ENCODE measurements at places on chromosomes 13 and 19.

- no peak for DNase-seq
These were observed 8.7 kb downstream of the GPX4 start for GRCh38 chr19:1112268-1113029.

- DNase-seq, result peak; percentile 46
These were observed 1.3 kb upstream of the CEACAM6 start for GRCh38 chr19:41753936-41754529.

DNA sequence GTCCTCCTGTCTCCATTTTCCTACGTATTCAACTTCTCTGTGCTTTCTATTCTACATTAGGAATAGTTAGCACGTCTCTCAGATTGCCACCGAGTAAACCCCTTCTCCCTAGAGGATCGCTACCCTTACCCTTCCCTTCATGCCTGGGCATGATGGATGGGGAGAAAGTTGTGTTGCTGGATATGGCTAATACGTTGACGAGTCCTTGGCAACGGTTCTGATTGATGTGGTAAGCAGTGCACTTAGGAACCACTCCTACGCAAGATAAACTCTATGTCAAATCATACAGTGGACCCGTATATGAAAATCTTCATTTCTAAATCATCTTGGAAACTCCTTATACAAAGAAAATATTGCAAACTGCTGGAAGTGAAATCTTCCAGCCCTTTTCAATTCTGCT lies 224.5 kb downstream of the EFNB2 start:
- peak; percentile 7 for DNase-seq

DNA sequence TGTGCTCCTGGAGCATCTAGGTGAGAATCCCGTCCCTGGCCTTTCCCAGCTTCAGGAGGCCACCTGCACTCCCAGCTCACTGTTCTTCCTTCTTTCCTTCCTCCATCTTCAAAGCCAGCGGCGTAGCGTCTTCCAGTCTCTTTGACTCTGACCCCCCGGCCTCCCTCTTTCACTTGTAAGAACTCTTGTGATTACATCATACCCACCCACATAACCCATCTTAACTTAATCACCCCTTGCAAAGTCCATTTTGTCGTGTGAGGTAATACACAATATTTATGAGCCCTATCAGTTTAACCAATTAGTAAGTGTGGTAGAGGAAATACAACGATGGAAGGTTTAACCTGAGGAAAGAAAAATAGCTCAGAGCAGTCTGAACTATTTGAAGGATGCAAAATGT lies 4.6 kb upstream of the CDC16 start:
- DNase-seq, result no peak

DNA sequence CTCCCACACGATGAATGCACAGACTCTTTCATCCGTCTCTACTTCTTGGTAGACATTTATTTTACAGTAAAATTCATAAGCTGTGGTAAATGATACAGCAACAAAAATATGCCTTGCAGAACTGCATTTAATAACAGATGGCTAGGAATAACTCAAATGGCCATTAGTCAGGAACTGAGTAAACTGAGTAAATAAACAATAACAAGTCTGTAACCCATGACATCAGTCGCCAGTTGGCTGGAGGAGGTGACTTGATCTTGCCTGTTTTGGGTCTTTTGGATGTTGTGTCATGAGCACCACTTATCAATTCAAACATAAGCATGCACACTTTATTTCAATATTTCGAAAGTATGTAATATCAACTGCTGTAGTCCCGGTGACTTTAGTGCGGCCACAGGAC lies 632.6 kb upstream of the ARGLU1 start:
- DNase-seq, result no peak

DNA sequence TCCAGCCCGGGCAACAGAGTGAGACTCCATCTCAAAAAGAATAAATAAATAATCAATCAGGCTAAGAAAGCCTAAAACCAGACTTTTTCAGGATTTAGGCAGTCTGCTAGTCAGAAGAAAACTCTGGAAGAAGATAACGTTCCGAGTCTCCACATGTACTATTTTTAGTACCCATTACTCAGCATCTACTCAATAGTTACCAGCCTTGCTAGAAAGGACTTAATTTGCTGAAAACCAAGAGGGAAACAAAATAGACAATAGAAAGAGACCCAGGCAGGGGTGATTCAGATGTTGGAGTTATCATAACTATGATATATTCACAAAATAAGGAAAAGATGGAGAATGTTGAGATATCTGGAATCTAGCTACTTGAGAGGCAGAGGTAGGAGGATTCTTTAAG lies 3.6 kb upstream of the LIN7B start:
- no peak for DNase-seq

DNA sequence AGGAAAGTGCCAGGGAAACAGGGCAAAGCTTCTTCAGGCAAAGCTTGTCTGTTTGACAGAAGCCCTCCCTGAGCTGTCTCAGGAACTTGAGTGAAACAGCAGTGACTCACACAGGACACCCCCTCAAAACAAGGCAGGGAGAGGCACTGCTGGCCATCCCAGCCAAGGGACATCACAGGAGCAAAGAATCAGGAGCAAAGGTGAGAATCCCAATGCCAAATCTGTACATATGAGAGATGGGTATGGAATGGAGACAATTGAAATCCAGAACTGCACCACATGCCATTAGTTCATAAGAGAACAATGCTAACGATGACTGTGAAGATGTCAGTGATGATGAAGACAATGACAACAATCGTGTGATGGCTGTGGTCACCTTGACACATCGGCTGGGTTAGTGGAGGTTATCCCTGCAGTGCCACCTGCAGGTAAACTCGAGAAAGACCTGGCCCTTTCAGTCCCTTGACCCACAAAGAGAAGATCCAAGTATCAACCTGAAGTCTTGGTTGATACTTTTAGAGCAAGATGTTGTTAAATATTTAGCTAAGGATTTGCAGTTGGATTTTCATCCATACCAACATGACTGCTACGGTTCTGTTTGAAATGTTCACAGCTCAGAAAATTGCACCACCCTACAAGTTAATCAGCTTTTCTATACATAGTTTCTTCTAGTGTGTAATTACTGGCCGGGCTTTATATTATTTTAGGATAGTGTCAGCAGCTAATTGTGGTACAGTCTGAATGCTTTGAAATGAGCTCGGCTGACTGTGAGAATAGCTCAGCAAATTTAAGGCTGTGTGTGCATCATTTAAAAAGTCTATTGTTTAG lies 42.0 kb upstream of the IPO5 start:
- peak; percentile 12 for DNase-seq

- no peak for DNase-seq
These were observed 539.7 kb downstream of the RFC3 start for GRCh38 chr13:34357435-34358232.

- DNase-seq, result no peak
These were observed 1.1 kb upstream of the NEK3 start for GRCh38 chr13:52160506-52160905.

DNA sequence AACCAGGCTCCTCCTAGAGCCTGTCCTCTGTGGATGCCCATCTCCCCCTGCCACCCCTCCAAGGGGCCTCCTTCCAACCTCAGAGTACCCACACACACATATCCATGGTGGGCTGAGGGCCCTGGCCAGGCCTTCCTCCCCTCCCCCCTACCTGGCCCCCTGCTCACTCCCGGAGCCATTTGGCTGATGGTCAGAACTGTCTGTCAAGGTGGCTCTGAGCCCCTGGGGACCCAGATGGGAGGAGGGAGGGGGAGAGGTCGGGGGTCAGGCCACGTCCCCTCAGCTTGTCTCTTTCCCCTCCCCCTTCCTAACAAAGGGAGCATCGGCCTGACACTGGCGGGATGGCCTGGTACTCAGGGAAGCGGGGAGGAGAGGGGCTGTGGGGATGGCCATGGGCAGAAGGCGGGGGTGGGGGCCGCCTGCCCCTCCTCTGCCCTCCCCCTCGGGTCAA lies 18.7 kb upstream of the POU2F2 start:
- DNase-seq, result no peak
